ENCODE measurements at places on chromosomes 12 and 14.

GRCh38 chr12:119082496-119082895, 96.2 kb upstream of the HSPB8 start:
- DNase-seq: no peak

DNA sequence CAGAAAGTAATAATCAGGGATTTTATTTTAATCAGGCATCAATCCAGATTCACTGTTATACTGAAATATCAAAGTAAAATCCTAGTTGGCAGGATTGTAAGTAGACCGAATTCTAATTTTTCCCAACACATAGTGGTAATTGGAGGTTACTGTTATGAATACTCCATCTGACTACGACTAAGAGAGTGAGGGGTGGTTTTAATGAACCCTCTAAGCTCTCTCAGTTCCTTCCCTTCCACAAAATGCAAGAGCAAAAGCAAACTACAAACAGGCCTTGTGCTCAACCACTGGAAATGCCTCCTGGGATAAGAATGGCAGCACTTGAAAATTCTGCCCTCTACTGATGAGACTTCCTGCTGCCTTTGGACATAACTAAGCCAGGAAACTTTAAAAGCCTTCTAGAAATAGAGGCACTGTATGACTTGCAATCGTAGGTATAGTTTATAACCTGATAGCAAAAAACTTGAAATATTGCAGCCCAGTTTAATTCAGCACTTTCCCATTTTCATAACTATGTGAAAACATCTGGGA, 184.8 kb downstream of the SLC16A7 start:
- DNase-seq: peak; percentile 3

DNA sequence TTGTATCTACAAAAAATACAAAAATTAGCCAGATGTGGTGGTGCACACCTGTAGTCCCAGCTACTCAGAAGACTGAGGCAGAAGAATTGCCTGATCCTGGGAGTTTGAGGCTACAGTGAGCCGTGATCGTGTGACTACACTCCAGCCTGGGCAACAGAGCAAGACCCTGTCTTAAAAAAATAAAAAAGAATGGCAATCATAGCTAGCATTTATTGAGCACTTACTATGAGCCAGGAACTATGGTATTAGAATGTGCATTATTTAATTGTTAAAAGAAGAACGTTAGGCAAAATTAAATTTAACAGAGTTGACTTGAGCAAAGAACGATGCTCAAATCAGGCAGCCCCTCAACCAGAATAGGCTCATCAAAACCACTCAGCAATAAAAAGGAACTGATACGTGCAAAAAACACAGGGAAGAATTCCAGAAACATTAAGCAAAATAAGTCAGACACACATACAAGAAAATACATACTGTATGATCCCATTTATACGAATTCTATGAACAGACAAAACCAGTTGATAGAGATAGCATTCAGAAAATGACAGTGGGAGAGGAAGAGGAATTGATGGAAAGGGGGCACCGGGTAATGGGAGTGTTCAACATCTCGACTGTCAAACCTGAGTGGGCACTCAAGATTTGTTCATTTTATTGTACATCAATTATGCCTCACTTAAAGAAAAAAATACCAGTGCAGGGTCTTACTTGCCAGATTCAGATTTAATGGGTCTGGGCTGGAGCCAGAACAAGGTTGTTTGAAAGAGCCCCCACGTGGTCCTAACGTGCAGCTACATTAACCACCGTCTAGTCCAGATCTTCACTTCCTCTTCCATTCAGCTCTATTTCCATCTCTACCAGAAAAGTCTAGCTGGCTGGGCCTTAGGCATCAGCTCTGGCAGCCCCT, 8.0 kb downstream of the SCNN1A start:
- no peak for DNase-seq

- DNase-seq: no peak
These were observed 41.6 kb downstream of the LRRC74A start for GRCh38 chr14:76867516-76868453.

DNA sequence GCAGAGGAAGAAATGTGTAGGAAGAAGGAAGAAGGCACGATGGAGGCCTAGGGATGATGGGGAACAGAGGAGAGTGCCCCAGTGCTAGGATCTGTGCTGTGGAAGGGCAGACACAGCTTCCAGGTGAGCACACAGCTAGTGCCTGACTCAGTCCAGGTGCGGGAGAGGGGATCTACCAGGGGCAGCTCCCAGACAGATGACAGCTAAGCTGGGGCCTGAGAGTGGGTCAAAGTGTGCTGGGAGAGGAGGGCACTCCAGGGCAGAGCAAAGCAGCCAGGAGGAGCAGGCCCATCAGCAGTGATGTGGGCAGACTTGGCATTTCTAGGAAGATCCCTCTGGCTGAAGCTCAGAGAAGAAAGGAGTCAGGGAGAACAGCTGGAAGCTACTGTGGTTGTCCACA, 36.7 kb downstream of the LRTM2 start:
- DNase-seq: no peak

GRCh38 chr12:56286044-56286830, 13.9 kb downstream of the CS start:
- no peak for DNase-seq

- no peak for DNase-seq
These were observed 143.8 kb upstream of the FGD4 start for GRCh38 chr12:32255588-32255987.

GRCh38 chr12:55822228-55822627, 4.4 kb downstream of the ORMDL2 start:
- DNase-seq: no peak

DNA sequence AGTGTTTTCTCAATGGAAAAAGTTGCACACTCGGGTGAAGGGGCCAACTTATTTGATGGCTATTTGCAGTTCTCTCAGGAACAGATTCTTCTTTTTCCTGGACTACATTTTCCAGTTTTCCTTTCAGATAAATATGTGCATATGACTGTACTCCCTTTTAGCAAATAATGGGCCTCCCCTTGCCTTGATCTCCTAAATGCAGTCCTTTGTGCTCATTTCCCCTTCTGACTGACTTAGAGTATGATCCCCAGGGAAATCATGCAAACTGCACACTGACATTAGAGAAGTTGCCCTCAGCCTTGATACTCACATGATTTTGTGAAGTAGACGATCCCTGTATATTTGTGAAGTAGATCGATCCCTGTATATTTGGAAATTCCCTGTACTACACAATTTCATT, 492.9 kb upstream of the NOVA1 start:
- no peak for DNase-seq

DNA sequence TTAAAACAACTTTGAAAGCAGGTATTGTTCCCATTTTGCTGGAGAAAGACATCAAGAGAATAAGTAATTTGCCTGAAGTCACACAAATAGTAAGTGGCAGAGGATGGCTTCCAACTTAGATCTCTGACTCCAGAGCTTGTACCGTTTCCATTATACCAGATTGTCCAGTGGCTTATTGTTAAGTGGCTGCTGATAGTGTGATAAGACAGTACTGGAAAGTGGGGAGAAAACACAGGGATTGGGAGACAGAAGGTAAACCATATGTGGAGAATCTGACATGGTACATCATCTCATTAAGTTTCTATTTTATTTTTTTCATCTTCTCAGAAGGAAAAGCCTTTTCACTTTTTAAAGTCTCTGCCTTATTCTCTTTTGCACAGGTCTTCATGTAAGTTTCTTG, 108.5 kb downstream of the SRGAP1 start:
- DNase-seq: no peak

DNA sequence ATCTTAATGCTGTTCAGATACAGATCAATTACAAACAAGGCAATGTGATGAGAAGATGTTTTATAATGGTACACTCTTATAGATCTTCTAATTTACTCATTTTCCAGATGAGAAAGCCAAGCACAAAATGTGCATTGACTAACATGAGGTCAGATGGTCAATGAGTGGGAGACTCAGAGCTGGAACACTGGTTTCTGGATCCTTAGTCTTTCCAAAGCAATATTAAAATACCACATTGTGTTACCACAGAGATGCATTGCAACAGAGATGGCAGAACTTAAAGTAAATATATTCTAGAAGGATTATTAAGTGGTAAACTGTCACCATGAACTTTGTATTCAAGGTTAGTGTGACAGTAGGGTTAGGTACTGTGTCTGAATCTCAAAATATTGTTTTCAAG, 113.6 kb downstream of the SLC15A5 start:
- no peak for DNase-seq

DNA sequence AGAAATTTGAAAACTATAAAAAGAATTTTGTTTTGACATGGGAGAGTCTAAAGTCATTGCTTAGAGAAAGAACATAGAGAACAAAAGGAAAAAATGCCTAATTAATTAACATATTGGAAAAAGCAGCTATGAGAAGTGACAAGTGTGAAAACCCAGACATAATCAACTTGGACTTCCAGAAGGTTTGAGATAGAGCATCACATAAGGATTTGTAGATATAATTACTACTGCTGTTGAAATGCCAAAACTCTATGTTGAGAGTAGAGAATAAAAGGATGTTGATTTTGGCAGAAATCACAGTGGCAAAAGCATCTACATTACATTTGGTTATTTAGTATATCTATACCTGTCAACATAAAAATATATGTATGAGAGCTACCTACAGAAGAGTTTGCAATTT, 135.1 kb downstream of the SLC41A2 start:
- no peak for DNase-seq

GRCh38 chr12:112852127-112852526, 54.6 kb upstream of the OAS1 start:
- no peak for DNase-seq

GRCh38 chr14:101820283-101820798, 58.8 kb downstream of the PPP2R5C start:
- DNase-seq: no peak

GRCh38 chr14:65892315-65892714, 479.8 kb downstream of the FUT8 start:
- no peak for DNase-seq

DNA sequence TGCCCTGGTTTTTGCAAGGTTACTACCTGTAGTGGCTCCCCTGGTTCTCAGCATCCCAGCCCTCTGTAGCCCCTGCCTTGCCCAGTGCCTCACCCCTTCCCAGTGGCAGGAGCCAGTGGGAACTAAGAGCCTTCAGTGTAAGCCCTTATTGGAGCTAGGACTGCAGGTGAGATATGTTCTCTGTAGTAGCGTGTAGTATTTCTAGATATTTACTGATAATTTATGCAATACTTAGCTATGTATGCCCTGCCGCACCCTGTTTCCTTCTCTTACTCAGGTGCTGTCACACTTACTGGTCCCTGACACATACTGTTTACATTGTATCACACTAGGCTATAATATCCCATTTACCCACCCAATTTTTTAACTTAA, 3.6 kb downstream of the BMAL2 start:
- DNase-seq: peak; percentile 82

GRCh38 chr12:13142747-13143146, 39.3 kb upstream of the GSG1 start:
- no peak for DNase-seq

DNA sequence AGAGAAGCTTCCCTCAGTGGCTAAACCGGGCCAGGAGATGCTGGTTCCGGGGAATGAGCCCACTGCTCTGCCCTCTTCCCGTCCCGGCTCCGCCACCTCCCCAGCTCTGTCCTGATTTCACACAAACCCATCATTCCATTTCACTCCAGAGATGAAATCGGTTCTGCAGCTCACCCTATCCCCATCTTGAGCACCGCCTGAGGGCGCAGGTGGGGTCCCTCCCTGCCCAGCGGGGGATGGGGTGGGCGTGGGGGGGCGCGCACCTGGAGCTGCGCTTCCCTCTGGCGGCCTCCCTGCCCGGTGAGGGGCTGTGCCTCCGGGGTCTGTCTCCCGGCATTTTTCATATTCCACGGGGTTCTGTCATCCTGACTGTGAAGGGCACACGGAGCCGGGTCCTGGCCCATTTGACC, 44.7 kb downstream of the NOC4L start:
- DNase-seq: no peak

DNA sequence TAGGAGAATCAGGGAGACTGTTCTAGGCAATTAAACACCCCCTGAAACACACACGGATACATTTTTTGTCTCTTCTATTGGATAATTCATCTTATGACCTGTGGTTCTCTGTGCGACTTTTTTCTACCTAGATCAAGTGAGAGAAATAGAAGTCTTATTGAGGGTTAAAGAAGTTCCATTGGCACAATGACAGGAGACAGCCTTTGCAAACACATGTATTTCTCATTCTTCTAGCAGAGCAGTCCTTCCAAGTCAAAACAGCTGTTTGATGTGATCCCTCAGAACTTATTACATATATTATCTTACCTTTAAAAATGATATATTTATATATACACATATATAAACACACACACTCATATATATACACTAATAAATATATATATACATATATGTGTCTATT, 496.7 kb downstream of the SLC6A15 start:
- no peak for DNase-seq

DNA sequence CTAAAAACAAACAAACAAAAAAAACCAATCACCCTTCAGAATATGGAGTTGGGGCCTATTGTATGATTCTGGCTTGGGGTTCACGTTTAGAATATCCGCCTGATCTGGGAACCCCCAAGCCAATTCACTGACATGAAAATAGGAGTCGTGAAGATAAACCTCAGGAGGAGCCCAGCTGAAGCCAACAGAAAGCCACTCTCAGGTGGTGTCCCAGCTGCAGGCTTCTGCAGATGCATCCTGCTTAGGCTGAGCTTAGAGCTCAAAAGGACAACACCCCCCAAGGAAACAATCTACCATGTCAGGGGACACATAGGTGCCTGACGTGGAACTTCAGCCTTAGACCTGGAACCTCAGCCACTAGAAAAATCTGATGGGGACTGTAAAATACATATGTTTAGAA, 51.9 kb downstream of the SYNE3 start:
- DNase-seq: no peak

GRCh38 chr12:121628536-121628935, 2.2 kb downstream of the ORAI1 start:
- no peak for DNase-seq

- DNase-seq: no peak
These were observed 45.4 kb downstream of the SRGAP1 start for GRCh38 chr12:63889721-63890509.

DNA sequence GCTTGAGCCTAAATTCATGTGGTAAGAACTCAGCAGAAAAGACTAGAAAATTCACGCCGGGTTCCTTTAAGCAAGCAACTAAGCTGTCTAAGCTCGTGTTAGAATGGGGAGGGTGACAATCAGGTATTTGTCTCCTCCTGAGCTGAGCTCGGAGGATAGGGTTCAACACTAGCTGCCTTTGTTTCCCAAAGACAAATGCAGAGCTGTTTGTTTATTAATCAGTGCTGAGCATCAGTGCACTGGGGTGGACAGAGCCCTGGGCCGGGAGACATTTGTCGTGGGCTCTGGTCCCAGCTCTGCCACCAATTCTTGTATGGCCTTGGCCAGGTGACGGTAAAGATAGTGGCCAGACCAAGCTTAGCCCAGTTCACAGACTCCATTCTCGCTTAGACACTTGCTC, 43.7 kb downstream of the DEGS2 start:
- DNase-seq: no peak

GRCh38 chr12:43694879-43695278, 63.7 kb downstream of the PUS7L start:
- no peak for DNase-seq

GRCh38 chr12:130076752-130077151, 85.5 kb upstream of the FZD10 start:
- no peak for DNase-seq

- no peak for DNase-seq
These were observed 44.9 kb downstream of the CD163L1 start for GRCh38 chr12:7399089-7399488.

All from foreskin keratinocyte (primary cell).